ENCODE measurements at places on chromosomes 11 and 22. TPM values are rescaled to one million over a fixed set of nuclear protein-coding genes. Genes with fewer than 3 reads are reported as not detected.

PATE1 gene
- total RNA-seq = not detected

ISX gene
- not detected for total RNA-seq

CCND1 gene
- 427 TPM for total RNA-seq

RAB3IL1 gene
- total RNA-seq = 1.9 TPM

PRR33 gene
- total RNA-seq = not detected

CCDC89 gene
- not detected for total RNA-seq

OR51E2 gene
- total RNA-seq = under 0.01 TPM

FGF19 gene
- not detected for total RNA-seq

All from tracheal epithelial cell (primary cell).